ENCODE measurements at places on chromosomes 11 and 22.

GRCh38 chr11:62054484-62055121 lies 69.2 kb upstream of the INCENP start:
- DNase-seq: peak; percentile 4

DNA sequence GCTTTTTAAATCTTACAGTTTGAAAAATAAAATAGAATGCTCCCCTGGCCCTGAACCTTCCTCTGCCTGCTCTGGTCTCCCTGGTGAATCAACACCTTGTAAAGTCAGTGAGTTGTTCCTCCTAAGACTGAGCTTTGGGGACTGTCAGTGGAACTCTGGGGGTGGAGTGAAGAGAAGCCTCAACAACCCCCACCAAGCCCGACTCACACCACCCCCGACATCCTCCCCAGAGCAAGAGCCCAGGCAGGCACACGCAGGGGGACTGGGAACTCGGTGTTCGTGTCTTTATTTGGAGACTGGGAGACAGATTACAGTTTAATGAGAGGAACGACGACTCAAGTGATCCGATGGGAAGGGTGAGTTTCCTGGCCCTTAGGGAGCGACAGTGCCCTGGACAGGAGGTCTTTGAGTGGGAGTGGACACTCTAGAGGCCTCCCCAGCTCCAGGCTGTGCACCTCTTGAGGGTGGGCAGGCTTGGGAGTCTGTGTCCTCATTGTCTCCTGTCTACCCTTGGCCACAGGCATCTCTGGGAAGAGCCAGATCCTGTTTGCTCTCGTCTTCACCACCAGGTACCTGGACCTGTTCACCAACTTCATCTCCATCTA lies 6.2 kb downstream of the KDELR3 start:
- DNase-seq: no peak

GRCh38 chr11:117950301-117950700 lies 21.1 kb upstream of the TMPRSS13 start:
- DNase-seq: no peak

DNA sequence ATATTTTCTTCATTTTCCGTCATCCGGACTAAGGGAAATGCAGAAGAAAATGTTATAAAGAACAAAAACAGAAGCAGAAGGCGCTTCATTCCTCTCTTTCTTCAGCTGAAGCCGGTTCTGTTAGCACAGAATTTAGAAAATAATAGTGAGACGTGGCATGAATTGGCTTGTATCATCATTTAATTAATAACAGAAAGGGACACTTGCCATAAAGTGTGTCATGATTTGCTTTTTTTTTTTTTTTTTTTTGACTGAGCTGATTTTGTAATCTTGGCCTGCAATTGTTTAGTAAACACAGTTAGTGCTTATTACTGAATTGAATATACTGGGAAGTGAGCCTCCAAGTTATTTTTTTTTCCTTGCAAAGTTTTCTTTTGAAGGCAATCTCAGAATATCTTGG lies at the start of gene MMP27:
Gene MMP27, minus strand, starts transcription at position 144 of the 400 bp plus-strand sequence. Its CDS starts 55 bp downstream, at position 89.
- no peak for DNase-seq

DNA sequence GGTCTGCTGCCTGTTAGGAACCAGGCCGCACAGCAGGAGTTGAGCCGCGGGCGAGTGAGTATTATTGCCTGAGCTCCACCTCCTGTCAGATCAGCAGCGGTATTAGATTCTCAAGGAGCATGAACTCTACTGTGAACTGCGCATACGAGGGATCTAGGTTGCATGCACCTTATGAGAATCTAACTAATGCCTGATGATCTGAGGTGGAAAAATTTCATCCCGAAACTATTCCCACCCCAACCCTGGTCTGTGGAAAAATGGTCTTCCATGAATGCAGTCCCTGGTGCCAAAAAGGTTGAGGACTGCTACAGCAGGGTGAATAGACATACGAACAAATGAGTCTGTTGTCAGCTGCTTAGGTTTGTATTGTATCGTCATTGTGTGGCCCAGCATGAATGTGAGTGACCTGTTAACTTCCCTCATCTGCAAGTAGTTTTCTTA lies 29.8 kb downstream of the RNF141 start:
- DNase-seq: no peak

DNA sequence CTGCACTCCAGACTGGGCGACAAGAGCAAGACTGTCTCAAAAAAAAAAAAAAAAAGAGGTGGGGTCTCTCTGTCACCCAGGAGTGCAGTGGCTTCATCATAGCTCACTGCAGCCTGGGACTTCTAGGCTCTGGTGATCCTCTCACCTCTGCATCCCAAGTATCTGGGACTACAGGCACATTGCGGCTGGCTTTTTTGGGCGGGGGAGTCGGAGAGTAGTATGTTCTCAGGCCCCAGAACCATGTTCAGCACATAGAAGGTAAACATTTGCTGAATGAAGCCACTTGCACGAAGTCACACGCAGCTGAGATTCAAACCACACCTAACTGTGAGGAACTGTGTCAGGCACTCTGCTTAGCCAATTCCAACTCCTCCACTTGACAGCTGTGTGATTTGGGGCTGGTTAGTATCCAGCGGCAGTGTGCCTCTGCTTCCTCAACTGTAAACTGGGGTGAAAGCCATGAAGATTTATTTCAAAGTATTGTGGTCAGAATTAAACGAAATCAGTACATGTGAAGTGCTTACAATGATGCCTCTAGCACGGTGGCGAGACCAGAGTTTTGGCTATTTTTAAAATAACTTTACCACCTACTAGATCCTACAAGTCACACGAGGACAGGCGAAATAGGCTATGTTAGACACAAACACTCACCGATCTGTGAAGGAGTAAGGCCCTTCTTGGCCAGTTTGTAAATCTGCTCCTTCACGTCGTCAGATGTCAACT lies 789 bp downstream of the RPS13 start:
- no peak for DNase-seq

All from NCI-H187 (cell line).